ENCODE measurements at places on chromosomes 1 and 21.
A peak's percentile ranks its signal among the peaks of the same experiment; 100 is the strongest.

- no peak for DNase-seq
Observed at GRCh38 chr1:23995431-23995837, 15.3 kb upstream of the SRSF10 start.

GRCh38 chr1:173241528-173242347 lies 34.6 kb upstream of the TNFSF4 start:
- DNase-seq: no peak

- no peak for DNase-seq
Observed at GRCh38 chr1:156513185-156513584, 12.6 kb upstream of the MEF2D start.

GRCh38 chr1:91770667-91771268 lies 115.2 kb downstream of the TGFBR3 start:
- no peak for DNase-seq

DNA sequence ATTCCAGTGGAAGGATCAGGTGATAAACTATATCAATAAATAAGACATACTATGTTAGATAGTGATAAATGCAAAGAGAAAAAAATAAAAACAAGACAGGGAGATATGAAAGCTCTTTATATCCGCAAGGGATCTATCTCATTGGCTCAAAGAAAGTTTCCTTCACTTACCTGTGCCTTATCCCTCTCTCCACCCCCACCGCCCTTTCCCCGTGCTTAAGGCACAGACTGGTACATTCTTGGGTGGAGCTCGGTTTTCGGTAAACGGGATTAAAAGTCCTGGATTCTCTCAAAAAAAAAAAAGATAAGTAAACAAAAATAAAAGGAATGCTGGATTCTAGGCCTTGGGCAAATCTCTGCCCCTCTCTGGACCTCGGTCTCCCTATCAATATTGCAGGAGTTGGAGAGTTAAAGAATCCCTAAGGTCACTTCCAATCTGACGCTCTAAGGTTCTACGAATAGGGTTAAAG lies 593 bp upstream of the DNAJC16 start:
- DNase-seq: no peak

GRCh38 chr1:180674603-180675530 lies 43.0 kb downstream of the XPR1 start:
- no peak for DNase-seq

- no peak for DNase-seq
Observed at GRCh38 chr1:3174487-3175247, 105.7 kb downstream of the PRDM16 start.

DNA sequence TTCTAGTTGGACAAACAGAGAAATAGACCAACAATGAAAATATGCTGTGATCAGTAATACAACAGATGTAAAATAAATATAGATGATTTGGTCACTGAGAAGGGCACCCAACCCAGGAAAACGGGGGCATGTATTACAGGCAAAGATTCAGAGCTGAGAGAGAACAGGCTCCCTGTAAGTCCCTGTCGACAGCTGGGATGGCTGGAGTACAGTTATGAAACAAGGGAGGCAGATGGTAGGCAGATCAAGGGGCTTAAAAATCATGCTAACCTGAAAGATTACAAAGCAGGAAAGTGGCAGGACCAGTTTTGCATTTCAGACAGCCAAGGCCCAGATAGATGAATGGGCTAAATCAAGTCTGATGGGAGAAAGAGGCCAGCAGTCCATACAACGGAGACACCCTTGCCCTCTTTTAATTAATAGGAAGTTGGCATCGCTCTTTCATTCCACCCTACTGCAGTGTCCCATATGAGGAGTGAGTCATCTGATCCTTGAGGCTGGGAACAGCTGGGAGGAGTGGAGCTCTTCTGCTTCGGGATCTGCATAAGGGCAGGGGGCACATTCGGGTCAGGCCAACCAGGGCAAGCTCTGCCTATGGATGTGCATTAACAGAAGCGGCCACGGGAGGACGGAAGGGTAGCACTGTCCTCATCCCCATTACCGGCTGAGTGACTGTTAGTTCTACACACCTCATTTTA lies 171.1 kb downstream of the DAB1 start:
- DNase-seq: no peak

DNA sequence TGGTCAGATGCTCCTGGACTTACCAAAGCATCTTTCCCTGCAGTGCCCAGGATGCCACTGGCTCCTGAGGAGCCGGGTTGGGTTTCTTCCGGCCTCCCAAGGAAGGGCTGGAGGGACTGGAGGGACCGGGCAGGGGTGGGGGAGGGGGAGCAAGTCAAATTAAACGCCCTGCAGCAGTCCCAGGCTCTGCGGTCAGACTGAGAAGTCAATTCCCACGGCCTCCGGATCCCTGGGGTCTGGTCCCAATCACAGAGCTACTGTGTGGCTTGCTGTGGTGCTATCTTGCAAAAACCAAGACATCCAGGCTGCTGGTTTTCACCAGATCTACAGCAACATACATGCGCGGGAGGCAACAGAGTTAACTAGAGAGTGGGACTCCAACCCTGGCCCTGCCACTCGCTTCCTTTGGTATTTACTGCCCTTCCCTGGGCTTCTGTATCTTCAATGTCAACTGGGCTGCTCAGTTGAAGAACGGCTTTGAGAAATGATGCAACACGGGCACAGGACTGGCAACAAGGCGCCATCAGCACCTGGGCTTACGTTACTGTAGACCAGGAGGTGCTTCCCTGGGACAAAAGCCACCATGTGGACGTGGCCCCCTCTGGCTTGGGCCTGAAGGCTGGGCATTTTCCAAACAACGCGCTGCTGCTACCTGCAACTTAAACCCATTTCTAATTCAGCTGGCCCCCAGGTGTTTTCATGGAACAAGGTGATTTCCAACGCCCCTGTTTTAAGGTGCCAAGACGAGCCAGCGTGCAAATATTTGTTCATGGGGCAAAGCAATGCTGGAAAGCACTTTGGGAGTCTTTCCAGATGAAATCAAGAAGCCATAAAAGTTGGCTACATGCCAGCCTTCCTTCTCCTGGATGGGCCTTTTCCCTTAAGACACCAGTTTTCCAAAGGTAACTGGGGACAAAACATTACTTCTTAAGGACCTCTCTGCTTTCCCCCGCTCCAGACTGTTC lies 11.5 kb downstream of the RCC2 start:
- DNase-seq: no peak

- no peak for DNase-seq
Observed at GRCh38 chr1:110259770-110260169, 49.7 kb downstream of the KCNC4 start.

- DNase-seq: no peak
Observed at GRCh38 chr21:34890724-34891612, 158.1 kb downstream of the RUNX1 start.

GRCh38 chr1:170520601-170521000 lies 11.4 kb upstream of the GORAB start:
- no peak for DNase-seq

DNA sequence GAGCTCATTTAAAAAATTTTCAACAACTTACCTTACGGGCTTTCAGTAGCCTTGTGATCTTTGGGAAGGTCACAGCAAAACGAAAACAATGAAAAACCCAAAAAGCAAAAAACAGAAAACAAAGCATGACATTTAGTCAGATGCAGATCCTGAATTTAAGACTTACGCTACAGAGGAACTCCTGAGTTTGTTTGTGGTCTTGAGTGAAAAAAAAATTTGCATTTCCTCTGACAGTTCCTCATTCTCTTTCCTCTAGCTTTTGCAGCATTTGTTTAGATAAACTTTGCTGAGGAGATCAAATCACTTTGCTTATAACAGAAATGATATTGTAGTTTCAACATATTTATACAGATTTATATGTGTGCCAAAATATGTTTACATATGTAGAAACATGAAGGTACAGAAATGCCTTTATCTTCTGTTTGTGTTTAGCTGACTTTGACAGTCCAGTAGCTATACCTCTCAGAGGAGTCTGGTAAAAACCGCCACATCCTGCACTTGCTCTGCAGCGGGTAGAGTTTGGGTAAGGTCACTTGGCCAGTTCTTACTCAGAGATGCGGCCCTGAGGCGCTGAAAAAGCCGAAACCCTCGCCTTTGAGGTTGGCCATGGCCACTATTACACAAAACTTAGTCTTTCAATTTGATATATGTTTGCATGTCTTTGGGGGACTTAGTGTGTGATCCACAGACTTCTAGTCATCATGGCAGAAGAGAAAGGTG lies 142.5 kb downstream of the TNR start:
- peak; percentile 25 for DNase-seq

GRCh38 chr1:5376538-5377247 lies 615.5 kb downstream of the NPHP4 start:
- no peak for DNase-seq

DNA sequence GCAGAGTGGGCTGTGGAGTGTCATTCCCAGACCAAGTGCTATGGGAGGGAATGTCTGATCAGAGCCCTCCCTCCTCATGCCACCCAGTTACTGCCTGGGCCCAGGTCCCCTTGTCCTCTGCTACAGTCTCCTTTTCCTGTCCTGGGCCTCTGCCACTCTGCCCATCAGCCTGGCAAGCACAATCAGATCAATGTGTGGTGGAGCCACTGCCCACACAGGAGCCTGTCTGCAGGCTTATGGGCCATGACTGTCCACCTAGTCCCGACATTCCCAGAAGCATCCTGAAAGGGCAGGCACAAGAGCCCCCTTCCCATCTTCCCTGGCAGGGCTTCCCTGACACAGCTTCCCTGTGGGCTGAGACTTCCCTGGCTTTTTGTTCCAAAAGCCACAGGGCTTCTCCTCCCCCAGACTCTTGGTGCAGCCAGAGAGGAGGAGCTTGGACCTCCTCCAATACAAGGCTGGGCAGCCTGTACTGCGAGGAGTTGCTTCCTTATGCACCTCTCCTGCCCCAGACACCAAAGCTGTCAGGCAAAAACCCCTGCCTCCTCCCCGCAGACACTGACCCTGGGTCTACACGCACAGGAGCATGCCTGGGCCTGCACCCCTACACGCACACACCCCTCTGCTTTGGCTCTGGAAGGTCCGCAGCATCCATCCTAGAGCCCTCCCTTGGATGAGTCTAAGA lies 29.2 kb upstream of the CNTN2 start:
- no peak for DNase-seq

GRCh38 chr1:52294580-52294979 lies 71.4 kb downstream of the CC2D1B start:
- DNase-seq: no peak

- DNase-seq: no peak
Observed at GRCh38 chr1:186653312-186653711, 26.9 kb downstream of the PTGS2 start.

DNA sequence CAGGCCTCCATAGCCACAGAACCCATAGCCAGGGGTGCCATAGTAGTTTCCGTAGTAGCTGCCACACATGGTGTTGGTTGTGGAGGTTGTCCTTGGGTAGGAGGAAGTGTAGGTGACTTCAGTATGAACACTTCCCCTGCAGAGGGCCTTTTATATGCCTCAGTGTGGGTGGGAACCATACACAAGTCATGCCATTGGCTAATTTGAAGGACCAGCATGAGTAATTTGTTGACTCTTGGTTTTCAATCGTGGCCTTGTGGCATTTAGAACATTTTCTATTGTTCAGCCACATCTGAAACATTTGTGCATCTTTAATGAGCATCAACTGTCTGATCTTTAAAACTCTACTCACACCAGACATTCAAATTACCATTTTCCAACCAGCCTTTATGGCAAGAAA lies at the start of gene KRTAP6-1:
TSS of gene KRTAP6-1 (minus strand) at position 95 of the 400 bp plus-strand sequence. CDS start at position 69, 26 bp downstream.
- no peak for DNase-seq

- DNase-seq: peak; percentile 20
Observed at GRCh38 chr21:31557421-31558188, 101.9 kb upstream of the SOD1 start.

DNA sequence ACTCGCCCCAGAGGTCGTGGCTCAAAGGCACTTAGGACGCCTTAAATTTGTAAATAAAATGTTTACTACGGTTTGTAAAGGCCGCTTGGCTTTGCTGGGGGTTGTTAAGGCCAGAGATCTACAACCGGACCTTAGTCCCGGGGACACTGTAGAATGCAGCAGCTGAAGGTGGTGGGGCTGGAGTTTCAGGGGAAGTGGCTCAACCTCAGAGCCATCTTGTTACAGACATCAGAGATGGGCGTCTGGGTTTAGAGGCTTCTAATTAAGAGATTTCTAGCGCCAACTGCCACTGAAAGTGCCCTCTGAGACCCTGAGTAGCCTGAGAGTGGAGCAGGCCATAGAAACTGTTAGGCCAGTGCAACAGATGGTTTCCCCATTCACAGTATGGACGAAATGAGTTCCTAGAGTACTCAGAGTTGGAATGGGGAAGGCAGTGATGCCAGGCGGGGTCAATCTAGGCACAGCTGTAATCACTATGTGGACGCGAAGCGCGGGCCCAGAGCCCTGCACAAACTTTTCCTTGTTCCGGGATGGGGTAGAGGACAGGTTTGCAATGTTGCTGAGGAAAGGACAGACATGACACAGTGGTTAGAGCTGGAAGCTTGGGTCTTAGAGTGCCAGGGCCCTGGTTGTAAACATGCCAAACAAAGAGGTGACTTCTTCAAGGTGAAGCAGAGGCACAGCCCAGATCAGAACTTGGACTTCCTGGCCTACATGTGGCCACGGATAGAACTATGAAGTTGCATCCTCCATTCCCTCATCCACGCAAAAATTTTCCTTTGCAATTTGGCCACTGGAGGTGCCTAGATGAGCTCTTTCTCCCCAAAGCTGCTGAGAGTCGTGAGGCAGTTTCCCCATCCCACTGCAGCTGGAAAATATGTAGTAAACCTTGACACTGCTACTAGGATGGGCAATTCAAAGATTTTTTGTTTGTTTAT lies 6.0 kb downstream of the HLX start:
- no peak for DNase-seq

DNA sequence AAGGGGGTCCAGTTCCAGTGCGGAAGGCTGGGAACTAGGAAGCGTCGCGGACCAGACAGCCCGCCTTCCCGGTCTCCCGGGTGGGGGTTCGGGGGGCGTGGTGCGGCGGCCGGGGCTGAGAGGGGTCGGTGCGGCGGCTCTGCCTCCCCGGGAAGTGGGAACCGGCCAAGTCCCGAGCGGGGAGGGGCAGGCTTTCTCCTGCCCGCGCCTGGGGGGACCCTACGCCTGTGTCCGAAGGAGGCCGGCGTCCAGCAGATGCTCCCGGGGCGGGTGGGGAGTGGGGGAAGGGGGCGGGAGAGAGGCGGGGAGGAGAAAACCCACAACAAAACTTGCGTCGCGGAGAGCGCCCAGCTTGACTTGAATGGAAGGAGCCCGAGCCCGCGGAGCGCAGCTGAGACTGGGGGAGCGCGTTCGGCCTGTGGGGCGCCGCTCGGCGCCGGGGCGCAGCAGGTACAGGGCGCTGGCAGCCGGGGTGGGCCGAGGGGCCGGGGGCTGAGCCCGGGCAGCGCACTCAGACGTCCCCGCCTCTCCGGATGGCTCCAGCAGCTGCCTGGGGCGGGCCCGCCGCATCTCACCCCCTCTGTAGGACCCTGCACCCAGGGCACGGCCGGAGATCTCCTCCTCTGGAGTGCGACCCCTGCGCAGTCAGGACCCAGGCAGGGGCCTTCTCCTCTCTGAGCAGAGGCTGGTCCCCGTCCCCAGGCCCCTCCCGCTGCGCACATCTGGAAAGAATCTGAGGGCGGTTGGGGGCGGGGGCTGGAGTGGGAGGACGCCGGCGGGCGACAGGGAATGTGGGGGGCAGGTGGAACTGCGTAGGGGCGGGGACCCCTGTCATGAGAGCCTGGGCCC lies at the start of gene PODN:
TSS of gene PODN (plus strand) at position 355 of the 849 bp plus-strand sequence. CDS start 7,643 bp downstream, outside the sequence.
- DNase-seq: no peak

Measured in activated CD4-positive, alpha-beta memory T cell treated with anti-CD3 and anti-CD28 coated beads, Interleukin-2, amount 10 ng/mL, durations not matched to agents 7 days and 5 days (primary cell).